ENCODE measurements at places on chromosomes 12 and 14.

GRCh38 chr12:51926718-51927117, 19.4 kb downstream of the ACVRL1 start:
- peak; percentile 35 for DNase-seq

- no peak for DNase-seq
Observed at GRCh38 chr12:64551676-64552075, 58.6 kb upstream of the RASSF3 start.

GRCh38 chr14:87312894-87313205, 680.1 kb downstream of the GALC start:
- DNase-seq: no peak

GRCh38 chr14:69317102-69317755, 57.3 kb downstream of the GALNT16 start:
- no peak for DNase-seq

DNA sequence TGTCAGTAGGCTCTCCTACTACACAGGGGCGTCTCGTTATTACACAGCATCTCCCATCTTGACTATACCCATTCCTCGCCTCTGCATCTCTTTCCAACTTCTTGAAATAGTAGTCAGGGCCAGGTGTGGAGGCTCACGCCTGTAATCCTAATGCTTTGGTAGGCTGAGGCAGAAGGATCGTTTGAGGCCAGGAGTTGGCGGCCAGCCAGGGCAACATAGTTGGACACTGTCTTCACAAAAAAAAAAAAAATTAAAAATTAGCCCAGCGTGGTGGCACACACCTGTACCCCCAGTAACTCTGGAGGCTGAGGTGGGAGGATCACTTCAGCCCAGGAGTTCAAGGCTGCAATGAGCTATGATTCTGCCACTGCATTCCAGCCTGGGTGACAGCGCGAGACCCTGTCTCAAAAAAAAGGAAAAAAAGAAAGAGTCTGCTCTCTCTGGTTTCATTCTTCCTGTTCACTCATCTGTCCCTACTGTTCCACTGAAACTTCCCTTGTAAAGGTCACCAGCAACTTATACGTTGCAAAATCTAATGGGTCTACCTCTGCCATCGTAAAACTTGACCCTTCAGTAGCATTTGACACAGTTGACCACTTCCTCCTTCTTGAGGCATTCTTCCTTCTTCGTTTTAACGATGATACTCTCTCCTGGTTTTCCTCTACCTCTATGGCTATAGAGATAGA, 41.0 kb upstream of the PTGR2 start:
- no peak for DNase-seq

DNA sequence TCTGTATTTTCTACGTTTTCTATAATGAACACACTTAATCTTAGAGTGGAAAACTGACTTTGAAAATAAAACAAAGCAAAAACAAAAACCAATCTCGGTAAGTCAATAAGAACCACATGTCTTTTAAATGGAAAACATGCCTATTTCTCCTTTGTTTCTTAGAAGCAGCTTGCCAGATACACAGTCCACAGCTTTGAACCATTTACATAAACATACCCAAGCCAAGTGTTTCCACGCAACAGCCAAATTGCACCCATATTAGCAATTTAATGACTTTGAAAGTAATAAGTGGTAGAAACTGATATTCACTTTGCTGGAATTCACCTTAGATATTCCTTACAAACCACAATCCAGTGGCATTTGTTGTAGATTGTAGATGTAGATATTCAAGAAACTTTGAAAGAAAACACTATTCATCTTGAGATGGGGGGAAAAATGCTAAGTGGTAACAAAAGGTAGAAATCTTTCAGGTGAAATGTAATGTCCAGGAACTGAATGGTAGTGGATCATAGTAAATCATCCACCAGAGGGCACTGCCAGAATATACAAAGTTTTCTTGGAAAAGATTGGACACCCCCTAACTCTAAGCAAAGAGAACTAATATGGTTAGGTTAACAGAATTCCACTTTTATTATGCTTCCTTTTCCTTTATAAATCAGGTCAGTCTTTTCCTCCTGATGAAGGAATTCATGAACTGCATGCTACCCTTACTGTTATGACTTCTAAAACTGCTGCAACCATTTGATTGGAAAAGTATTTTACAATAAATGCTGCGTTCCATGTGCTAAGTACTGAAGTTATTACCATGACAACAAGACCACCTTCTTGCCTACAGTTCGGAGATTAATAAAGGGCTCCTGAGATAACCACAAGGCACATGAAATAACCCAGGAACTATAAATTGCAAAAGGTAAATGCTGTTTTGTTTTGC, 69.8 kb downstream of the RERG start:
- no peak for DNase-seq

DNA sequence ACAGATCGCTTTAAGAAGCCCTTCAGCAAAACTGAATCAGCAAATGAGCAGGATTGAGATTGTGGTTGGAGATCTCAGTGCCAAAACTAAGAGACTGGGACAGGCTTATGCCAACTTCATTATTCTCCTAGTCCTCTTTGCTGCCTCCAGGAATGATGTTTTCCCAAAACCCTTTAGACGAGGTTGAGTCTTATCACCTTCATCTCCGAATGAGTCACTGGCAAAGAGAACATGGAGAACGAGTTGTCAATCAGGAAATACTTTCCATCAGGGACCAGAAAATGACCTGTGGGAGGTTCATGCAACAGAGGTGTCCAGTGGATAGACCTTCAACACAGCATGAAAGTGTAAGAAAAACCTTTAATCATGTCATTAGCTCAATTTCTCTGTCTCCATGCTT, 461.5 kb downstream of the RMST start:
- DNase-seq: no peak

DNA sequence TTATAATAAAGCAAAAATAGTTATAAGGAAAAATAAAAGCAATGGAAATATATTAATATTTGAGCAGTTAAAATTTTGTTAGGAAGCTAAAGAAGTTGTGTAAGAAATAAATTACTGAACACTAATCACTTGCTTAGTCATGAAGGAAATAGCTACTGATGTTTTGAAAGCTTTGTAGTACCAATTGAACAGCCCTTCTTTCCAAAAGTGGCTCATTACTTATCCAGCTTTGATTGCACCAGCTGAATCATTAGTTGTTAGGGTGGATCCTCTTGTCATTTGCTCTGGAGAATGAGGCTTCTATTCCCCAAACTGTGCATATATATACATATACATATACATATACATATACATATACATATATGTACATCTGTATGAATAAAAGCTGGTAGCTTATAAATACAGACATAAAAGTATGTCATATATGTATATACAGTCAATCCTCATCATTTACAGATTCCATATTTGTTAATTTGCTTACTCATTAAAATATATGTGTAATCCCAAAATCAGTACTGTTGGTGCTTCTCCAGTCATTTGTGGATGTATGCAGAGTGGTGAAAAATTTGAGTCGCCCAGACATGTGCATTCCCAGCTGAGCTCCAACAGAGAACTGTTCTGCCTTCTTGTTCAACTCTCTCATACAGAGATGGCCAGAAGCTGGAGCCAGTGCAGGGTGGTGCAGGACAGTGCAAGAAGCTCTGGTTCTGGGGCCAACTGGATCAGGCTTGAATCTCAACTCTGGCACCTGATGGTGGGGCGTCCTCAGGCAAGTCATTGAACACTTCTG, 214.1 kb downstream of the RPAP3 start:
- no peak for DNase-seq

GRCh38 chr12:4080213-4080612, 193.3 kb upstream of the CCND2 start:
- DNase-seq: no peak

DNA sequence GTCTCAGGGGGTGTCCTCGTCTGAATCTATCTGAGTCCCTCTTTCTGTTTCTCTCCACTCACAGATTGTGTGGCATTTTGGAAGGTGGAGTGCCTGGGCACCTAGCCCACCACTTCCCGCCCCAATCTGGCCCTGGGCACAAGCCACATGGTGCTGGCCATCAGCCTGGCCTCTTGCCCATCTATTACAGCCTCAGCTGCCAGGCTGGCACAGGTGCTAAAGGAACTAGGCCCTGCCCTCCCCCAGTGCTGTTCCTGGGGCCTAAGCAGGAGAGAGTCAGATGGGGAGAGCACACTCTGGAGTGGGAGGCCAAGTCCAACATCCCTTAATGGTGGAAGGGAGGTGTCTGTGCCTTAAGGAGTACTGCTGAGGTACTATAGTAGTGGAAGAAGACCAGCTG, 8.3 kb upstream of the CALCOCO1 start:
- DNase-seq: no peak

DNA sequence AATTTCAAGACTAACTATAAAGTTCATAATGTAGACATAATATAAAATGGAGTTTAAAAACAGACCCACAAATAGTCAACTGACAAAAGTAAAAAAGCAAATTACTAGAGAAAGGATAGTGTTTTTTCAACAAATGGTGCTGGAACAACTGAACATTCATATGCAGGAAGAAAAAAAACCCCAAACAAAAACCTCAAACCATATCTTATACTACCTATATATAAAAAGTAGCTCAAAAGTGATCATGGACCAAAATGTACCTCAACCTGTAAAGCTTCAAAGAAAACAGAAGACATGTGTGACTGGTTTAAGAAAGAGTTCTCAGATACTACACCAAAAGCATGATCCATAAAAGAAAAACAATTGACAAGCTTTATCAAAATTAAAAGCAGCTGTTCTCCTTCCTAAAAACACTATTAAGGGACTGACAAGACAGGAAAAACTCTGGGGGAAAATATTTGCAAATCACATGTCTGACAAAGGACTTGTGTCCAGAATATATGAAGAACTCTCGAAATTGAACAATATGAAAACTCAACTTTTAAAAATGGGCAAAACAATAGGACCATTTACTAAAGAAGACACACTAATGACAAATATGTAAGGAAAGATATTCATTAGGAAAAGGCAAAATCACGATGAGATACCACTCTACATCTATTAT, 22.7 kb upstream of the ARID4A start:
- DNase-seq: no peak

GRCh38 chr12:18130851-18131250, 40.9 kb upstream of the RERGL start:
- DNase-seq: no peak

DNA sequence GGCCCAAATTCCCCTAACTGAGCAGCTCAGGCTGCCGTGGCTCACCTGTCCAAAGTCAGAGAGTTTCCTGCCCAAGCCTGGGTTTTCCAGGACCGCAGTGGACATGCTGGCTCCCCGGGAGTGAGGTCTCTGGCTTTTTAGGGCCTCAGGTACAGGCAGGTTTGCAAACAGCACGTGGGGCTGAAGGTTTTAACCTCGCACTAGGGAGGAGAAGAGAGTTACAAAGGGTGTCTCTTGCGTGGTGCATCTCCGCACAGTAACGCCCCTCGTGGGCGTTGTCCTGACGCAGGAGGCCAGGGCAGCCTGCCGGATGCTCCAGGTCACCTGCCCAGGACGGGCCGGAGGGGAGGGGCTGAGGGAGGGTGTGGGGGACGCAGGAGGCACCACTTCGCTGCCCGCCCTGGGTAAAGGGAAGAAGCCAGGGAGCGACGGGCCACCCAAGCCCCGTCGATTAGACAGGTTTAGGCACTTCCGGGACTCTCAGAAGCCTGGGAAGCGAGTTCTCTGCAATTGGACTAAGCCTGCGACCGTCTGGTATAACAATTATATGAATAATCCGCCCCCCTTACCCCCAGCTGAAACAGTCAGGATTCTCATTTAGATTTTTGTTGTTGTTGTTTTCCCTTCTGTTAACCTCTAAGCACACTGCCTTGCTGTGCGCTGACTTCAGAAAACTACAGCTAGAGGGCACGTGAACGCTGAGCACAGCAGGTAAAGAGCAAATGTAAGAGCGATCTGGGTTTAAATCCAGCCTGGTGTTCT, at the start of gene PAH:
Gene PAH, minus strand, starts transcription at position 219 of the 762 bp plus-strand sequence. Its CDS starts 114 bp downstream, at position 105.
- no peak for DNase-seq

- DNase-seq: no peak
Observed at GRCh38 chr14:74846168-74846567, 29.8 kb downstream of the PROX2 start.

- DNase-seq: no peak
Observed at GRCh38 chr14:51342226-51342625, 102.2 kb downstream of the TMX1 start.

- no peak for DNase-seq
Observed at GRCh38 chr14:98721061-98721460, 550.9 kb downstream of the BCL11B start.

DNA sequence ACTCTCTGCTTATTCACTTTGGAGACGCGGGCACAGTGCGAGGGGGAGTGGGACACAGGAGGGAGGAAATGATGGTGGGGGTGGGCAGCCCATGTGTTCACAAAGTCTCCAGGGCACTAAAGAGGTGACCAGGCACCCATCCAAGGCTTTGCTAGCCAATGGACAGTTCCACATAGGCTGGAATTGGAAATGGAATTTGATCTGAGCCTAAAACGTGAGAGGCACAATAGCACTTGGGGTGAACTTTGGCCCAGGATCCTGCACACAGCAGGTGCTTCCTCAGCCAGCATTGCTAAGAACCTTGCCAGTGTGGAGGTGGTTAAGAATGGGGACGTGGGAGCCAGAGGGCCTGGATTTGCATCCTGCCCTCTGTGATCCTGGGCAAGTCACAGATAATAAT, 193.8 kb downstream of the CHST11 start:
- DNase-seq: no peak

GRCh38 chr12:1920971-1921370, 2.5 kb upstream of the CACNA2D4 start:
- DNase-seq: no peak

DNA sequence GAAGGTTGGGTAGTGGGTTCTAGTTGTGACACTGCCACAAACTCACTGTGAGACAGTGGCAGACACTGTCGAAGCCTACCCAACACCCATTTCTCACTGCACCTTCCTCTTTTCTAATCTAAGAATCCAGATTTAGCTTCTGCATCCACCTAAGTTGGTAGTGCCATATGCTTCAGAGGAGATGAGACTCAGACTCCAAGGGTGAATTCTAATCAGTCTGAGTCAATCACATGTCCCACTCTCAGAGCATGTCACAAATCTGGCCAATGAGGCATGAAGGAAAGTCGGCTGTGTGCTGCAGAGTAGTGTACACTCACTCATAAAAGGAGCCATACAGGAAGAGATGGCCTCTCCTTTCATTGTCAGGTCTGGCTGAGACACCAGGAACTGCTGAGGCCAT, 102.1 kb upstream of the RAP1B start:
- DNase-seq: no peak
